SJCRH30 (cell line): ENCODE measurements at places on chromosomes 7 and 10. TPM values are rescaled to one million over a fixed set of nuclear protein-coding genes. Genes with fewer than 3 reads are reported as not detected.

Gene SPDYE8
- not detected in 2 replicates for total RNA-seq

Gene BTBD16
- not detected in 2 replicates for total RNA-seq

- H3K36me3 ChIP-seq, result no peaks in the 10 kb centered on the region
- no peaks in the 10 kb centered on the region for H3K4me1 ChIP-seq
- H3K27ac ChIP-seq, result no peak overlapping the region
These were observed 52.3 kb upstream of the ZNF33B start for GRCh38 chr10:42690449-42691360.

Gene CHAT
- not detected in 2 replicates for total RNA-seq

GRCh38 chr7:5143106-5143505 lies 46.9 kb upstream of the WIPI2 start:
- no peak for DNase-seq
- H3K27ac ChIP-seq, result no peak overlapping the region
- H3K4me3 ChIP-seq, result no peak overlapping the region
- peaks cover 3% of the 10 kb centered on the region; the same call in 1 of the 2 replicates for H3K27me3 ChIP-seq
- no peaks in the 10 kb centered on the region for H3K36me3 ChIP-seq

GRCh38 chr7:157916946-157917640 lies 580.3 kb downstream of the DNAJB6 start:
- no peaks in the 10 kb centered on the region for H3K4me1 ChIP-seq
- H3K36me3 ChIP-seq, result no peaks in the 10 kb centered on the region
- DNase-seq, result no peak
- no peak overlapping the region for H3K27ac ChIP-seq
- H3K27me3 ChIP-seq, result peaks cover 12% of the 10 kb centered on the region

Gene SFTPA2
- total RNA-seq, result not detected in 2 replicates

DNA sequence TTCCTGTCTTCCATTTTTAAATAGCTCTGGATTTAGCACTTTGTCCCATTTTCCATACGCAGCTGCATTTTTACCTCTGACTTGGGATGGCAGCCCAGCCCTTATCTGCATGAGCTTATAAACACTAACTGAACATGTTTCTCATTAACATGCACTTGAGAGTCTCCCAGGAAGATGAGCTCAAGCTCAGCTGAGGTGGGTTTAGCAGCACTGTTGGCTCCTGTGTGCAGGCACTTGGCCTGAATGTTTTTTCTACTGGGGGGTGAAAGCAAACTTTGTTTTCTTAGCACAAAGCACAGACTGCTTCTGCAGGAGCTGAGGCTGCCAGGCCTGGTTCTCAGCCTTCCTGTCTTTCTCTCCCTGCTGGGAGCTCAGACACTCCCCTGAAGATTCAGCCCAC lies 1093.6 kb upstream of the AUTS2 start:
- H3K4me3 ChIP-seq, result no peak overlapping the region
- DNase-seq, result no peak
- H3K4me1 ChIP-seq, result no peaks in the 10 kb centered on the region
- no peaks in the 10 kb centered on the region for H3K27me3 ChIP-seq

- H3K4me1 ChIP-seq, result peaks cover 4% of the 10 kb centered on the region; the same call in 1 of the 2 replicates
- DNase-seq, result no peak
- H3K36me3 ChIP-seq, result no peaks in the 10 kb centered on the region
- no peak overlapping the region for H3K4me3 ChIP-seq
These were observed 212.1 kb upstream of the KLF14 start for GRCh38 chr7:130946114-130946513.

- no peak for DNase-seq
- H3K4me1 ChIP-seq, result no peaks in the 10 kb centered on the region
- H3K27me3 ChIP-seq, result peaks cover 4% of the 10 kb centered on the region; the same call in 1 of the 2 replicates
- no peak overlapping the region for H3K4me3 ChIP-seq
- no peaks in the 10 kb centered on the region for H3K36me3 ChIP-seq
- H3K27ac ChIP-seq, result no peak overlapping the region
These were observed 26.7 kb downstream of the PTN start for GRCh38 chr7:137316648-137317353.

Gene C10orf105
- total RNA-seq, result not detected in 2 replicates

- H3K27me3 ChIP-seq, result peaks cover 32% of the 10 kb centered on the region
- no peak overlapping the region for H3K27ac ChIP-seq
- no peaks in the 10 kb centered on the region for H3K36me3 ChIP-seq
- no peak for DNase-seq
- no peak overlapping the region for H3K4me3 ChIP-seq
These were observed 3.2 kb upstream of the VGF start for GRCh38 chr7:101168412-101169049.

GRCh38 chr7:50502947-50503346 lies 52.8 kb upstream of the FIGNL1 start:
- peaks cover 15% of the 10 kb centered on the region; the same call in 1 of the 2 replicates for H3K27me3 ChIP-seq
- no peaks in the 10 kb centered on the region for H3K4me1 ChIP-seq
- H3K4me3 ChIP-seq, result no peak overlapping the region

Gene FAM13C
- 0.91 and 1.1 TPM in 2 replicates for total RNA-seq
